Metanephros (tissue), 2 donors: ENCODE measurements at places on chromosomes 3 and 15. TPM values are rescaled to one million over a fixed set of nuclear protein-coding genes. Genes with fewer than 3 reads are reported as not detected.

PRR23A gene
- not detected for total RNA-seq

CBLB gene
- 72.5 TPM for total RNA-seq

SPSB4 gene
- total RNA-seq, result 10.9 TPM

MB21D2 gene
- total RNA-seq, result 16.9 TPM

CAMK2N2 gene
- total RNA-seq, result 0.70 TPM

ISLR2 gene
- total RNA-seq, result 2.2 TPM

GPR171 gene
- 13.7 TPM for total RNA-seq

CCDC12 gene
- total RNA-seq, result 28.1 TPM

SERPINI2 gene
- 0.82 TPM for total RNA-seq

ARGFX gene
- not detected for total RNA-seq

CIP2A gene
- total RNA-seq, result 16.7 TPM

SLC7A14 gene
- 2.9 TPM for total RNA-seq

ITGB5 gene
- total RNA-seq, result 68.1 TPM

CPNE9 gene
- total RNA-seq, result 0.23 TPM

NDN gene
- 157 TPM for total RNA-seq

CRTAP gene
- total RNA-seq, result 181 TPM

PODXL2 gene
- total RNA-seq, result 37.0 TPM

OR5K2 gene
- total RNA-seq, result not detected

TMEM40 gene
- total RNA-seq, result 1.5 TPM

ACP3 gene
- 79.9 TPM for total RNA-seq

PLSCR5 gene
- total RNA-seq, result not detected

CA12 gene
- 178 TPM for total RNA-seq

METTL6 gene
- total RNA-seq, result 35.4 TPM

RTF1 gene
- total RNA-seq, result 19.0 TPM

PP2D1 gene
- total RNA-seq, result not detected

ZMYND10 gene
- total RNA-seq, result 3.9 TPM

RGMA gene
- 14.6 TPM for total RNA-seq

SI gene
- under 0.01 TPM for total RNA-seq

UNC13C gene
- total RNA-seq, result 21.1 TPM

DUOXA1 gene
- total RNA-seq, result 0.93 TPM

A4GNT gene
- not detected for total RNA-seq

THOC7 gene
- total RNA-seq, result 19.8 TPM

FRMD5 gene
- 0.82 TPM for total RNA-seq

GOLGA6D gene
- not detected for total RNA-seq

NAALADL2 gene
- total RNA-seq, result 37.1 TPM

ADPRH gene
- total RNA-seq, result 7.6 TPM

DLL4 gene
- 28.3 TPM for total RNA-seq

CAPN3 gene
- 121 TPM for total RNA-seq

SLC12A8 gene
- total RNA-seq, result 7.2 TPM

WDR93 gene
- total RNA-seq, result 1.6 TPM

RARB gene
- 76.9 TPM for total RNA-seq

KLHL40 gene
- total RNA-seq, result 38.8 TPM

CFAP92 gene
- total RNA-seq, result 0.70 TPM

CRYGS gene
- 2.9 TPM for total RNA-seq

CPB1 gene
- total RNA-seq, result 0.41 TPM

CCR3 gene
- total RNA-seq, result 0.47 TPM

HTR3E gene
- total RNA-seq, result not detected

CNTN6 gene
- 4.6 TPM for total RNA-seq

SAMMSON gene
- total RNA-seq, result not detected

SLC28A2 gene
- 0.23 TPM for total RNA-seq
